Tracheal epithelial cell (primary cell): ENCODE measurements at places on chromosomes 5 and 9. TPM values are rescaled to one million over a fixed set of nuclear protein-coding genes. Genes with fewer than 3 reads are reported as not detected.

Gene GABRA6
- not detected in 2 replicates for total RNA-seq

Gene DIPK1B
- total RNA-seq = 0.43 and 5.3 TPM in 2 replicates

Gene GAPT
- not detected in 2 replicates for total RNA-seq

Gene BTNL8
- 0.24 TPM in 1 of 2 replicates, not detected in the other for total RNA-seq

Gene ENTPD8
- total RNA-seq = 0.24 TPM in 1 of 2 replicates, not detected in the other

Gene CARD6
- 9.4 and 11.1 TPM in 2 replicates for total RNA-seq

Gene SLC4A9
- total RNA-seq = 0.21 TPM in 1 of 2 replicates, not detected in the other

Gene TLR4
- 0.48 and 0.64 TPM in 2 replicates for total RNA-seq

Gene RASA1
- 23.7 and 46.3 TPM in 2 replicates for total RNA-seq

Gene EIF4E1B
- not detected in 2 replicates for total RNA-seq

Gene C9
- not detected in 2 replicates for total RNA-seq

Gene PCDHB9
- total RNA-seq = under 0.01 TPM in 1 of 2 replicates, not detected in the other

Gene PCSK1
- total RNA-seq = not detected in 2 replicates

Gene PCDHB6
- total RNA-seq = not detected in 2 replicates

Gene FOXD4L4
- not detected in 2 replicates for total RNA-seq

Gene RAB3C
- total RNA-seq = not detected in 2 replicates

Gene ADGRV1
- total RNA-seq = 0.85 and 0.96 TPM in 2 replicates

Gene PFN3
- not detected in 2 replicates for total RNA-seq

Gene OLFML2A
- 20.2 and 25.1 TPM in 2 replicates for total RNA-seq

Gene TAF11L4
- total RNA-seq = not detected in 2 replicates

Gene TAF11L10
- not detected in 2 replicates for total RNA-seq

Gene CD72
- total RNA-seq = 0.72 TPM in 1 of 2 replicates, not detected in the other

Gene FAM151B
- total RNA-seq = 0.43 and 0.48 TPM in 2 replicates

Gene NPR3
- total RNA-seq = 2.9 and 12.8 TPM in 2 replicates

Gene CD274
- total RNA-seq = 2.8 and 15.2 TPM in 2 replicates

Gene CA9
- total RNA-seq = 9.6 and 35.2 TPM in 2 replicates

Gene MBLAC2
- total RNA-seq = 2.9 and 3.8 TPM in 2 replicates

Gene SPATA31D4
- total RNA-seq = not detected in 2 replicates

Gene PRDM9
- under 0.01 TPM in 1 of 2 replicates, not detected in the other for total RNA-seq

Gene LTC4S
- total RNA-seq = 1.1 TPM in 1 of 2 replicates, not detected in the other

Gene GRIN3A
- total RNA-seq = not detected in 2 replicates

Gene ROR2
- total RNA-seq = 0.24 TPM in 1 of 2 replicates, not detected in the other

Gene CCDC192
- total RNA-seq = not detected in 2 replicates

Gene BHMT2
- 3.9 TPM in 1 of 2 replicates, not detected in the other for total RNA-seq

Gene LRRC14B
- total RNA-seq = not detected in 2 replicates

Gene CCNJL
- 1.5 and 4.8 TPM in 2 replicates for total RNA-seq

Gene RHOBTB3
- 24.3 and 31.1 TPM in 2 replicates for total RNA-seq

Gene NHP2
- 155 and 174 TPM in 2 replicates for total RNA-seq

Gene CTXN3
- total RNA-seq = not detected in 2 replicates

Gene PDE8B
- not detected in 2 replicates for total RNA-seq

Gene FOXD4L3
- not detected in 2 replicates for total RNA-seq

Gene PLCXD3
- under 0.01 TPM in 1 of 2 replicates, not detected in the other for total RNA-seq

Gene IL5
- not detected in 2 replicates for total RNA-seq

Gene SLC22A5
- 7.7 and 12.5 TPM in 2 replicates for total RNA-seq

Gene ZNF474
- not detected in 2 replicates for total RNA-seq

Gene SYK
- total RNA-seq = 15.2 and 28.3 TPM in 2 replicates
